ENCODE measurements at places on chromosomes 3 and 15.
A peak's percentile ranks its signal among the peaks of the same experiment; 100 is the strongest.

DNA sequence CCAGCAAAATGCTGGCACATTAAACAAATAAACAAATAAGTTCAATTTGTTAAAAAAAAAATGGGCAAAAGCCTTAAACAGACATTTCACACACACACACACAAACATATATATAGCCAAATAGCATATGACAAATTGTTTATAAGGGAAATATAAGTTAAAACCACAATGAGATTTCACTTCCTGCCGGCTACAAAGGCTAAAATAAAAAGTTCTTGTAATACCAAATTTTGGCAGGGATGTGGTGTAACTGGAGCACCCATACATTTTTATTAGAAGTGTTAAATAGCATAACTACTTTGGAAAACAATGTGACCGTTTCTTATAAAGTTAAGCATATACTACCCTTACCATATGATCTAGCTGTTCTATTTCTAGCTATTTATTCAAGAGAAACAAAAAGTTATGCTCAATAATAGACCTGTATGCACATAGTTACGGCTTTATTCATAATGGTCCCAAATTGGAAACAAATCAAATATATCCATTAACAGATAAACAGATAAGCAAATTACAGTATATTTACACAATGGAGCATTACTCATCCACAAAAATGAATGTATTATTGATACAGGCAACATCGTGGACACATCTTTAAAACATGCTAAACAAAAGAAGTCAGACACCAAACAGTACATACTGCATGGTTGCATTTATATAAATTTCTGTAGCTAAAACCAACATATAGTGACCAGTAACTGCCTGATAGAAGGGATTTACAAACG lies 93.9 kb downstream of the EOMES start:
- DNase-seq = no peak

GRCh38 chr15:80507131-80507530 lies 102.9 kb downstream of the ARNT2 start:
- no peak for DNase-seq

- no peak for DNase-seq
These were observed 17.2 kb downstream of the KLF13 start for GRCh38 chr15:31343831-31344230.

GRCh38 chr3:73653877-73654276 lies 29.1 kb upstream of the PDZRN3 start:
- no peak for DNase-seq

- peak; percentile 84 for DNase-seq
These were observed 181.4 kb downstream of the SMAD6 start for GRCh38 chr15:66883284-66883911.

- no peak for DNase-seq
These were observed 58.6 kb downstream of the SPSB4 start for GRCh38 chr3:141109751-141110150.

GRCh38 chr3:16369276-16369675 lies 104.3 kb downstream of the OXNAD1 start:
- DNase-seq = no peak

GRCh38 chr3:37985637-37986320 lies 4.8 kb upstream of the VILL start:
- DNase-seq = peak; percentile 90

GRCh38 chr3:100403362-100404249 lies 2.3 kb downstream of the LNP1 start:
- no peak for DNase-seq

DNA sequence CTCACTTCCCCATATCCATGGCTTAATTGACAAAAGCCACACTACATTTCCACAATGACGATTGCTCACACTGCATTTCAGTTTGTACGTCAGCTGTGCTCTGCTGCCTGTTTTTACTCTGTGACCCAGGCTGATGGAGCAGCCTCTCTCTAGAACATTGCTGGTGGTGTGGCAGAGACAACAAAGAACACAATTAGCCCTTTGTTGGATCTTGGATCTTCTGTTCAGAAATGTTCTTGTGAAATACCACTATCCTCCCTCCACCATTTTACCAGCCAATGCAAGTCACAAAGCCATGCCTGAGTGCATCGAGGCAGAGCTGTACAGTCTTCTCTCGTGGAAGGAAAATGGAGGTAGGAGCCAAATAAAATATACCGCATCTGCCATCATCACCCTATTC lies 56.9 kb upstream of the TBC1D5 start:
- DNase-seq = no peak

Data from pancreas (tissue), 10 donors.